ENCODE measurements at places on chromosomes 2 and 18.

DNA sequence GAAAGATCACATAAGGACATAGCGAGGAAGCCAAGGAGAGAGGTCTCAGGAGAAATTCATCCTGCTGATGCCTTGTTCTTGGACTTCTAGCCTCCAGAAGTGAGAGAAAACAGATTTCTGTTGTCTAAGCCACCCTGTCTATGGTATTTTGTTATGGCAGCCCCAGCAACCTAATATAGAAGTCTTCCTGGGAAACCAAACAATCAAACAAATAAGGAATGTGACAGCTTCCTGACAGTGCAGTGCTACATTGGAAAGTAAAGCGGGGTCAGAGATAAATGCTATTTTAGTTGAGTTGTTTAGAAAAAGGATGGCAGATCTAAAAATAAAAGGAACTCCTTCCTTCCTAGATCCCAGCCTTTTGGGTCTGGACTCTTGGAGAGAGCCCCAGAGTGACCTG is 443.2 kb upstream of the GYPC start:
- DNase-seq = no peak

GRCh38 chr2:222358876-222359275 is 60.1 kb upstream of the PAX3 start:
- no peak for DNase-seq

- DNase-seq = no peak
Observed at GRCh38 chr2:23585273-23586170, 200.5 kb downstream of the KLHL29 start.

DNA sequence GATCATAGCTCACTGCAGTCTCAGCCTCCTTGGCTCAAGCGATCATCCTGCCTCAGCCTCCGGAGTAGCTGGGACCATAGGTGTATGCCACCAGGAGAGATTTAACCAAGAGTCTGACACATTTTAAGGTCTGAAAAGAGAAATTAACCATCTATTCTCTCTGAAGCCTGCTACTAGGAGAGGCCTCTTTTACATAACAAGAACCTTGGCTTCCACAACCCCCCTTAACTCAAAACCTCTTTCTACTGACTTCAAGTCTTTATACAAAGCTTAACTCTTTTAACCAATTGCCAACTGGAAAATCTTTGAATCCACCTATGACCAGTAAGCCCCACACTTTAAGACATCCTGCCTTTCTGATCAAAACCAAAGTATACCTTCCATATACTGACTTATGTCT is 279.9 kb upstream of the CELF4 start:
- DNase-seq = no peak

DNA sequence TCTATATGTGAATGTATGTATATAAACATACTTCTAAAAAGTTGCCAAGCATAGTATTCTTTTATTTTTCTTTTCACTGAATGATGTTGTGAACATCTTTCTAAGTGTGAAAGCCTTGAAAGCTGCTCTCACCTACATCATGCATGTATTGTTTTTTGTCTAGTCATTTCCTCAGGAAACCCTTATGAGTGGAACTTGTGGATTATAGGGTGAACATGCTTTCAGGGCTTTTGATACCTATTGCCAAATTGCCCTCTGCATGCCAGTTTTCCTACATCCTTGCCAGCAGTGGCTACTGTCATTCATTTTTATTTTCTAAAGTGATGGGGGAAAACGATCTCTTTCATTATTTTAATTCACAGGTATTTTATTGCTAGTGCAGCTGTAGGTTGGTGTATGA is 78.3 kb downstream of the ADAM23 start:
- no peak for DNase-seq

DNA sequence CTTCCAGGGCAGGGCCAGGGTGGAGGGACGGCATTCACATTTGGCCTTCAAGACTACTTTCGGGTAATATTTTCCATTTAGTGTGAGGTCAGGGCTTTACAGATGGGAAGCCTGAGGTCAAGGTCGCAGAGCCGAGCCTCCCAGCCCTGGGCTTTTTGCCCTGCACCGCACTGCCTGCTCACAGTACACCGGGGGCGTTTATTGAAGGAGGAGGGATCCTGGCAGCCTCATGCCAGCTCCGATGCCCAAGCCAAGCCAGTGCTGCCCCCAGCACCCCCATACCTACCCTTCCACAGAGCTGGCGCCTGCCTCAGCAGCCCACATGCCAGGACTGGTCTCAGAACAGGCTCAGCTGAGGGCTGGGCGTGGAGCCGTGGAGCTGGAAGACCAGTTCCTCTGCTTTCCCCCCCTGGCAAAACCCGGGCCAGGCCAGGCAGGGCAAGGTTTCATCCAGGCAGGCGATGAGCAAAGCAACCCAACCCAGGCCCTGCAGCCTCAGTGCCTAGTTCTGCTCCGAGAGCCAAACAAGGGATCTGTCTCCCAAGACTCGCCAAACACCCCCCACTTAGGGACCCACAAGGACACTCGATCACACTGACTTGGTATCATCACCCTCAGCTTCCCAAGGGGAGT is 11.9 kb downstream of the SDC1 start:
- no peak for DNase-seq

DNA sequence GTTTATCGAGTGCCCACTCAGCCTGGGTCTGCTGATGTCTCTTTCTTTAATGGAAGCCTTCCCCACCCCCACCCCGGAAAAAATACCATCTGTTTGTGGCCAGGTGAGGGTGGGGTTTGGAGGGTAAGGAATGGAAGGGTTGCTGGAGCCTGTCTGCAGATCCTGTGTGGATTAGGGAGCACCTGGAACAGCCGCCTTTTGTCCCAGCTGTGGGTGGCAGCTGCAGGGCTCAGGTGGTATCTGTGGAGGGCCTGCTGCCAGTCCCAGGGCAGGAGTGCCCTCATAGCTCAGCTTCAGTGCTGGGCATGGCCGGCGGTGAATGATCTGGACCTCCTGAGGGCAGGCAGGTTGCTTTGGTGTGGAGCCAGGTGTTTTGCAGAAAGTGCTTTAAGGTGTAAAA is 45.3 kb downstream of the IMPA2 start:
- DNase-seq = no peak

DNA sequence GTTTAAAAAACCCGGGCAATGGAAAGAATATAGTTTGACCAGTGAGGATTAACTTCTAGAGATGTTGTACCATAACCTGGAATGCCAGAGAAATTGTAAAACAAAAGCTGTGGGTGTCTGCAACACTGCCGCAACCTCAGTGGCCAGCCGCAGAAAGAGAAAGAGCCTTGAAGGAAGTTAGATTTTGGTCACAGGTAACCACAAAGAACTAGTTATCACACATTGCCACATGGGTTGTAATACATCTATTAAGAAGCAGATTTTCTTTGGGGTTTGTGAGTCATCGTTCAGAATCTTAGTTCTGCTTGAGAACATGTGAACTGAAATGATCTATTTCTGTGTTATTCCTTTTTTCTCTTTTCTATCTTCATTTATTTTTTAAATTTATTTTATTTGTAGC is 222.9 kb upstream of the AGAP1 start:
- peak; percentile 74 for DNase-seq

DNA sequence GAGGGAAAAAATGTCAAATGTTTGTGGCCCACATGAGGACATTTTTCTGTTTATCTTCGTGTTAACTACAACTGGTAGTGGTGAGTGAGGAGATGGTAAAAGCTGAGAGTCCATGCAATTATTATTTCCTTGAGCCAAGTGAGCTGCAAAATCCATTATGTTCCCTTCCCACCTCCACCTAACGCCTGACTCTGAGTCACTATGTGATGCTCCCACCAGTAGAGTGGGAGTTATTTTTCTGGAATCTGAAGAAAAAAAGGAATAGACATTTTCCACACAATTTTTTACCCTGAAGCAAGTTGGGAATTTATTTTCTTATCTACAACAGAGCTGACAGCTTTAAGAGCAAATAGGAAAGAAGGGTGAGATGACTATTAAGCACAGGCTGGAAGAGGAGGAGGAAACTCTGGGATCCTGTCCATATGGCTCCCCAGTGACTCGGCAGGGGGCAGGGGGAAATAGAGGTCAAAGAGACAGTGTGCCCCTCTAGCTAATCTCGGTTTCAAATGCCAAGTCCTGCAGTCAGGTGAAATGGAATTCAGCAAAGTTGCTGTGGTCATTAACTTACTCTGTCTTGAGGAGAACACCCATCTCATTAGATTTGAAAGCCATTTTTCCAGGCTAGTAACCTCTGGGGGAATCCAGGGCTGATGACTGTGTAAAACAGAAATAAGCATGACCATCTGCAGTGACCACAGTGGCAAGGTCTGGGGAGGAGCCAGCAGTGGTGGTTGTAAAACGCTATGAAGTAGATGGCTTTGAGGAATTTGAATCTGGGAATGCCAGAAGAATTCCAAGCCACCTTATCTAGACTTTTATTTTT is 463.9 kb downstream of the STK39 start:
- DNase-seq = no peak

DNA sequence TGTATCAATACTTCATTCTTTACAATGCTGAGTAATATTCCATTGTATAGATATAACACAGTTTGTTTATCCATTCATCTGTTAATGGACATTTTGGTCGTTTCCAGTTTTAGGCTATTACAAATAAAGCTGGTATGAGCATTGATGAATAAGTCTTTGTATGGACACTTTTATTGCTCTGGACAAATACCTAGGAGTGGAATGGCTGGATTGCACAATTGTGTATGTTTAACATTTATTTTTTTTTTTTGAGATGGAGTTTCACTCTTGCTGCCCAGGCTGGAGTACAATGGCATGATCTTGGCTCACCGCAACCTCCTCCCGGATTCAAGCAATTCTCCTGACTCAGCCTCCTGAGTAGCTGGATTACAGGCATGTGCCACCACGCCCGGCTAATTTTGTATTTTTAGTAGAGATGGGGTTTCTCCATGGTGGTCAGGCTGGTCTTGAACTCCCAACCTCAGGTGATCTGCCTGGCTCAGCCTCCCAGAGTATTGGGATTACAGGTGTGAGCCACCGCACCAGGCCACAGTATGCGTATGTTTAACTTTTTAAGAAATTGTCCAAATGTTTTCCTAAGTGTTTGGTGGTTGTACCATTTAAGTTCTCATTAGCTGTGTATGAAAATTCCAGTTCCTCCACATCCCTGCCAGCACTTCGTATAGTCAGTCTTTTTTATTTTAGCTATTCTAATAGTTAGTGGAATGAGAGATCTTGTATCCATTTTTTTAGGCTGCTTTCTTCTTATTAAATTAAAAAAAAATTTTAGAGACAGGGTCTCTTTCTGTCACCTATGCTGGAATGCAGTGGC is 194.9 kb upstream of the HAAO start:
- peak; percentile 77 for DNase-seq

DNA sequence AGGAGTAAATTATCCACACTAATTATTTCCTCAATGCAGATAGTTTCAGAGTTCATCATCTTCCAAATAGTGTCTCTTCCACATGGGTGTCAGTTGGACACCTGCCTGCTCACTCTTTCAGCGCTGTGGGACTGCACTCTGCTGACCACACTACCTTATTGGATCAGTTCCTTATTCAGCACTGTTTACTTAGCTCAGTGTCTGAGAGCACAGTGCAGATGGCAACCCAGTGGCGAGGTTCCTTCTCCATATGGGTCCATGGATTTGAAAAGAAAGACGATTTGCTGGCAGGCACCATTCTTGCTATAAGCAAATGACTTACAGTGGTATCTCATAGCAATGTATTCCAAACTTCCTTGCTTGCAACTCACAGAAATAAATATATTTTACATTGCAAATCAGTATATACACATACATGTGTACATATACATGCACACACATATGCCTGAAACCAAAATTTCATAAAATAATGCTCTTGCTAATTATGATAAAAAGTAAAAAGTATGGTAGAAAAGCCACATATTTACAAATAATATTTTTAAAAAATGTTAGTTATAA is 354.8 kb downstream of the INSIG2 start:
- DNase-seq = no peak

GRCh38 chr18:23021623-23022022 is 88.5 kb downstream of the RBBP8 start:
- DNase-seq = no peak

- no peak for DNase-seq
Observed at GRCh38 chr2:96888072-96889011, 18.5 kb upstream of the SEMA4C start.

DNA sequence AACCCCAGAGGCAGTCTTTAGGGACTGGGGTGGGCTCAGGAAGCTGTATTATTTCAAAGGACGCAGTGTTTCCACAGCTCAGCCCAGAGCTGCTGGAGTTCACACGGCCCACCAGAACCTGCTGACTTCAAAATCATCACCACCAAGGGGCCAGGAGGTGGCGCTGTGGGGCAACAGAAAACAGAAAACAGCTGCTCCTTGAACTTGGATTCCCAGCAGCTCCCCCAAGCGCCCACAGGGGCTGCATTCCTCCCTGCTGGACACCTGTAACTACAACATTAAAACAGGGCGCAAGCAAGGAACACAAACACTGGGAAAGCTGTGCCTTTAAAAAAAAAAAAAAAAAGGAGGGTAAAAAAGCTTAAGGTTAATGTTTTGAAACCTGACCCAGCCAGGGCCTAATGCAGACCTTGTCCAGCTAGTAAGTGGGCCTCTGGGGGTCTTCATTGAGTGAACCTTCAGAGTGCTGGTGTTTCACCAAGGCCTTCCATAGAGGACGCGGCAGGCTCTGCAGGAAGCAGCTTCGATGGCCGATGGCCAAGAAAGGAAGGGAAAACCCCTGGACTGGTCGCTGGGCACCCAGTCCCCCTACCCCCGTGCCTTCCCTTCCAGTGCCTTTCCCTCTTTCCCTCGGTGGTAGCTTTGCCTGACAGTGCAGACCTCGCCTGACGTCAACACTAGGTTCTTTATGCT is 25.9 kb downstream of the MLPH start:
- DNase-seq = peak; percentile 63

DNA sequence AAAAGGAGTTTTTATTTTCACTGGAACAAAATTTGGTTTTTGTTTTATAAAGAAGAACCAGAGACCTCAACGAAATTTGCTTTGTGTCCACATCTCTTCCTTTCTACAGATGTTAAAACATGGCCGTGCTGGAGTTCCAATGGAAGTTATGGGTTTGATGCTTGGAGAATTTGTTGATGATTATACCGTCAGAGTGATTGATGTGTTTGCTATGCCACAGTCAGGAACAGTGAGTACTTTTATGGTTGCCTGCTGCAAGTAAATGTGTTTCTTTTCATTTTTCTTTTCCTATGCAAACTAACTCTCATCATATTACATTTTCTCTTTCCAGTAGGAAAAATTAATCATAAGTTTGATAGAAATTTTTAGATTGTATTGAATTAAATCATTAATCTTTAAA is 48.4 kb upstream of the TBR1 start:
- no peak for DNase-seq

GRCh38 chr2:64770781-64771334 is 117.1 kb upstream of the SERTAD2 start:
- no peak for DNase-seq

GRCh38 chr18:77098538-77099174 is 33.9 kb downstream of the MBP start:
- DNase-seq = no peak

DNA sequence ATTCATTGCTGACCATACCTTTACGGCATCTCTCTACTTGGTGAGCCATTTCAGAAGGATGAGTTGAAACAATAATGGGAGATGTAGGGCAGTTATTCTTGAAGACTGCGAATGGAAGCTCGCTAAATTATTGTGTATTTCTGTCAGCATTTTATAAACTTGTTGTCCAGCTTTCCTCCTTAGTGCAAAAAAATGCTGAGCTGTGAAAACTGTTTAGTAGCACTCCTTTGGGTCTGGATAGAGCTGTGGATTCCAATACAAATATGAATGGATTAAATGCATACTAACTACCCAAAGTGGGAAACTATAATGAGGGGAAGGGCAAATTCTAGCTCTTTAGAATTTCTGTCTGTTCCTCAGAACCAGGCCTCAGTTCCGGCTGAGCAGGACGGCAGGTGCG is 461.6 kb downstream of the TXNL1 start:
- DNase-seq = no peak
